Left kidney (tissue), 8 donors: ENCODE measurements at places on chromosomes 1 and 21.

- DNase-seq: no peak
Observed at GRCh38 chr1:66239834-66240233, 294.1 kb upstream of the SGIP1 start.

DNA sequence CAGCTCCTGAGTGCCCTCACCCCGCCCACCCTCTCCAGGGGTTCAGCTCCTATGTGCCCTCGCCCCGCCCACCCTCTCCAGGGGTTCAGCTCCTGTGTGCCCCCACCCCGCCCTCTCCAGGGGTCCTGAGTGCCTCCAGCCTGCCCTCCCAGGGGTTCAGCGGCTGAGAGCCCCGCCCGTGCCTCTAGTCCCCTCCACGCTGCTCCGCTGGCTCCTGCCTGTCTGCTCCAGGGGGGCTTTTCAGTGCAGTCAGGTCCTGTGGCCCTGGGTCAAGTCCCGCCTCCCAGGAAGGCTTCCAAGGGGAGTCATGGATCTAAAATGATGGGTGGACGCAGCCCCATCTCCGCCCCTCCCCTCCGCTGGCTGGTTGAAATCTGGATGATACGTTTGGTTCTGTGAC, 33.8 kb downstream of the SLX9 start:
- no peak for DNase-seq

DNA sequence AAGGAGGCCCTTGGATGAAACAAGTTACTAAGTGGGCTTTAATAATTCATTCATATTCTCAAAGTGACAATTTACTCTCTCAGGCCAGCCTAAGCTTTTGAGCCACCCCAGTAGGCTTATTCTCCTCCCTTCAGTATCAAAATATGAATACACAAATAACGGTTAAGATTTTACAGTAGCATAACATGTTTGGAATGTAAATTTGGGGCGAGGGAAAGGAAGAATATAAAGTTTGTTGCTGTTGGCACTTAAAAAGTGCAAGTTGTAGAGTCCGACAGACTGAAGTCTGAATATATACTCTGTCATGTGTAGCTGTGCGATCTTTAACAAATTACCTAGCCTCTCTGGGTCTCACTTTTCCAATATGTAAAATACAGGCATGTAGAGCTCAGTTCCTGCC, 22.6 kb upstream of the MYSM1 start:
- no peak for DNase-seq

DNA sequence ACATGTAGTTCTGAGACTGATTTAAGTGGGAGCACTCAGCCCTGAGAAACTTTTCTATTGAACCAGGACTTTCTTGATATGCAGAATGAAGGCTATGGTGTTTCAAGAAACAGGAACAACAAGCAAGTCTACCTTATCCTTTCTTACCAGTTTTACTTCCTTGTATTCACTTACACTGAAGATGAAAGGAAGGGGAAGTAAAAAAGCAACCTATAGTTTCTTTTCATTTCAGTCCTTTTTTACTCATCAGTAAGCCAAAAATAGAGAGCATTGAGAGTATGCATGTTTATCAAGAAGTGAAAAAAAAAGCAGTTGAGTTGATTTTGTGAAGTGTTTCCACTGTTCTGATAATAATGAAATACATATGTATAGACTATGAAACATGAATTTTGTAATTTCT, 1010.3 kb downstream of the AMY1C start:
- no peak for DNase-seq

DNA sequence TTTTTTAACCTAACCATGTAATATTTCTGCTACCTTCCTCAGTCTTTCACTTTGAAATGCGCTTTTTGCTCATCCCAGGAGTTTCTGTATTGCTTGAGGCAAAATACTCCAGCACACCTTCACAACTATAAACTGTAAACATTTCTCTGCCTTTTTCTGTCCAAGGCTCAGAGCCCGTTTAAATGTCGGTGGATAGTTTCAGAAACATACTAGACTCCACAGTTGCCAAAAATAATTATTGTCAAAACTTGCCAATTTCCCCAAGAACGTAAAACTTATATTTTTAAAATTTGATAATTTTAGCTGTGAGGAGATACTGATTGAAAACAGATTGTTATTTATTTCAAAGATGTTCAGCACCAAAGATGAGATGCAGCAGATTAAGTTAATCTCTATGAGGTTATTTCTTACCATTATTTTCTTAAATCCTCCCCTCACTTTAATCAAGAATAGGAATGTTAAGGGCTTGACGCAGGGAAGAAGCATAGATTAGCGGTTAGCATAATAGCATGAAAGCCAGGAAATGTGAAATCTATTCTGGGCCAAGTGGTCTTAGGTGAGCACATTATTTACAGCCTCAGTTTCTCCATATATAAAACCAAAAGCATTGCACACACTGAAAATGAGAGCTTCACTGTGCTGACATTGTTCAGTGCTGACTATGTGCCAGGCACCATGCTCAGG, 91.5 kb upstream of the ESRRG start:
- no peak for DNase-seq

DNA sequence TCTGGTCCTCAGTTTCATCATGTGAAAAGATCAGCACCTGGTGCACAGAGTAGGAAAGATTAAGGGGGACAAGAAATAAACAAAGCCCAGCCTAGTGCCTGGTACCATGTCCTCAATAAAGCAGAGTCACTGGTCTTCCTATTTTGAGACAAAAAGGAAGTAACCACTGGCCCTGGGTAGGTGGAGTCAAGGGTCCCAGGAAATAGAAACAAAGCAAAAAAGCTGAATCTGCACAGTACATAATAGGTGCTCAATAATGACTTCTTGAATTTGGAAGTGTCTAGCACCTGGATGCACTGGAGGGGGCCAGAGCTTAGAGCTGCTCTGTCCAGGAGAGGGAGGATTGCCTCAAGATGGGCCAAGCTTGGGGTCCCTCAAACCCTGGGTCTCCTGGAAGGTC, 1.9 kb upstream of the EPHB2 start:
- no peak for DNase-seq

- no peak for DNase-seq
Observed at GRCh38 chr1:219568733-219569132, 44.2 kb downstream of the ZC3H11B start.

DNA sequence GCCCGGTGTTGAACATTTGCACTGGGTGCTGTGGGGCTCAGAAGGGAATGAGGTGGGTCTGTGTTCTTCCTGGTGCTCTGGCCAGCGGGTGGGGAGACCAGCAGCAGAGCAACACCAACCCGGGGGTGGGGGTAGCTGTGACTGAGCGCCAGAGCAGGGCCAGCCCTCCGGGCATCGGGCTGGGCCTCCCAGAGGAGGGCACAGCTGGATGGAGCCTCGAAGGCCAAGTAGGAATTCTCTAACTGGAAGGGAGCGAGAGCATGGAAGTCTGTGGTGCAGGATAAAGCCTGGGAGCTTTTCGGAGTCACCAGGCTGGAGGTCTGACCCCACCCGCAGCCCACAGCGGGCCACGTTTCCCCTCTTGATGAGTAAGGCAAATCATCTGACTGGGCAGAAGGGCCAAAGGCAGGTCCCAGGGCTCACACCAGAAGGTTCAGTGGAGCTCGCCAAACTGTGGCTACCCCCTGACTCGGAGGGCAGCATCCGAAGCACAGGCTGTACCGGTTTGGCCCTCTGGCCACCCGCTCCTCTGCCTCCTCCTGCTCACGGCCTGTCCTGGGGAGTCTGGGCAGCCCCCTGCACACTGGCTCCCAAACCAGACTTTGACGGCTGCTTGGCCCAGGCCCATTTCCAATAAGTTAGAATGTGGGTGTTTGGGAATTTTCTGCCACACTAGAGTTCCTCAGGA, 18.8 kb downstream of the SLC1A7 start:
- no peak for DNase-seq

GRCh38 chr1:97545446-97545845, 375.4 kb downstream of the DPYD start:
- no peak for DNase-seq

DNA sequence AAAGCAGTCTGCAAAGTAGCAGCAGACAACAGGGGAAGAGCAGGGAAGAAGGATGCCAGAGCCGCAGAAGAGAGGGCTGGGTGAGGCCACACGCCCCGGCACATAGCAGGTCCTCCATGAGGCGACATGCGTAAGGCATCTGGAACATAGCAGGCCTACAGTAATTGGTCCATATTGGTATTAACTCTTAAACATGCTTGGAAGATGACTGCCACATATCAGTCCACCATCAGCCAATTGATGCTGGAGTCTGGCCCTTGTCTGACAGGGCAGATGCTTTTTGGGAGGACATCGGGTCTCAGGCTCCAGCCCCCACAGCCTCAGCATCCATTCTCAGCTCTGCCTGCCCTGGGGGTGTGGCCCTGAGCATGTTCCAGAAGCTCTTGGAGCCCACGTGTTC, 93.7 kb downstream of the TAS1R2 start:
- no peak for DNase-seq

DNA sequence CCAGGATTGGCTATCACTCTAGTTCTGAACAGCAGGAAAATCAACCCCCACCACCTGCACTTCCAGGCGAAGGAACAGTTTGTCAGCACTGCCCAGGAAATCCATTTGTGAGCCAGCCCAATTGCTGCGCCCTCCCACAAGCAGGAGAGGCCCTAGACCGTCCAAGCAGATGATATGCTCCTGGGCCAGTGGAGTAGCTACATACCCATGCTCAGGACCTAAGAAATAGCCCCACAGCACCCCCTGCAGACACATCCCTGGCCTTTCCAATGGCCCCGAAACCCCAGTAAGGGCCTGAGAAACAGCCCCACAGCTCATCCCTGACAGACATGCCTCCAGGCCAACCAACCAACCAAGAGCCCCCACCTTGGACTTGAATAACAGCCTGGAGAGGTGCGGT, 111.5 kb upstream of the ZC3H11B start:
- no peak for DNase-seq
